ENCODE measurements at places on chromosomes 4 and X.

DNA sequence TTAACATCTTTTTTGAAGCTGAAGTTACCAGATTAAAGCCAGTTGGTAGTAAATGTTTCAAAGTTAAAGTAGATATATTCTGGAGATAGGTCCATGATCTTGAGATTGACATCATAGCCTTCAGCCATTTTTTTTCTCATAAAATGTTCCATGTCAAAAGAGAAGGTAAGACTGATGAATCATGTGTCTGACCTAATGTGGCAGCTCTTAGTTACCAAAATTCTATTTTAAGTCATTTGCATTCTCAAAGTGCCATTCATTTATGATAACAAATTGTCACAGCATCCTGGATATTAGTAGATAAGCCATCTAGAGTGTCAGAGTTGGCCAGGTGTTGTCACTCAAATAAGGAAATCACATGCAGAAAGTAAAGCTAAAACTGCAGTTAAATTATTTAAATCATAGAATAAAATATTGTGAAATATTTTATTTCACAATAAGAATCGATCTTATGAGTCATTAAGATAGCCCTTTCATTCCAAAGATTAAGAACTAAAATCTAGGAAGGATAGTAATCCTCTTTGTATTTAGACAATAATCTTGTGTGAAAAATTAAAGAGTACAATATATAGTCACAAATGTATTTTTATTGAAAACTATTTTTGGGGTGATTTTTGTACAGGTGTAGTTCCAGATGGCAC, 65.7 kb upstream of the ADAD1 start:
- DNase-seq: no peak

DNA sequence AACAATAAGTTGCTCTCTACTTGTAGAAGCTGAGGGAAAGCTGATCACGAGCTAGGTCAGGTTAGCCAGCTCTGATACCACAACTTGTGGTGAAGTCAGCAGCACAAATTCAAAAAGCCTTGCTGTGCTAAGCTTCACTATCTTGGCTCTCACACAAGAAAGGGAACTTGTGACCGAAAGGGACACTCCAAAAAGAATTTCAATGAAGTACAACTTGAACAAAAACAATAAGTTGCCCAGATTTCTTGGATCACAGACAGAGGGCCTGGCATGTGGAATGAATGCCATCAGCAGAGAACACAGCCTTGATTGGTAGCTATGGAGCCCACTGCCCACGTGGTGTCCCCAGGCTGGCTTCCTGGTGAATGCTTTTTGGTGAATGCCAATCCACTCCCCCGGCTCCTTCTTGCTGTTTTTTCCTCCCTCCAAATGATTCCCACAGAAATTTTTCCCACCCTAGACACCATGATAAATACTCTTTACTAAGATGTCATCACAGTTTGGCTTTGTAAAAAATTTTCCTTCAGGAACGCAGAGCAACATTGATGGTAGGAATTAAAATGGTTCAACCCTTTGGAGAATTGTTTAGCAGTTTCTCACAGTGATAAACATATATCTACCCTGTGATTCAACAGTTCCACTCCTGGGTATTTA, 82.6 kb downstream of the ANXA3 start:
- no peak for DNase-seq

GRCh38 chr4:179353786-179354185, 1911.5 kb upstream of the AGA start:
- peak; percentile 37 for DNase-seq

DNA sequence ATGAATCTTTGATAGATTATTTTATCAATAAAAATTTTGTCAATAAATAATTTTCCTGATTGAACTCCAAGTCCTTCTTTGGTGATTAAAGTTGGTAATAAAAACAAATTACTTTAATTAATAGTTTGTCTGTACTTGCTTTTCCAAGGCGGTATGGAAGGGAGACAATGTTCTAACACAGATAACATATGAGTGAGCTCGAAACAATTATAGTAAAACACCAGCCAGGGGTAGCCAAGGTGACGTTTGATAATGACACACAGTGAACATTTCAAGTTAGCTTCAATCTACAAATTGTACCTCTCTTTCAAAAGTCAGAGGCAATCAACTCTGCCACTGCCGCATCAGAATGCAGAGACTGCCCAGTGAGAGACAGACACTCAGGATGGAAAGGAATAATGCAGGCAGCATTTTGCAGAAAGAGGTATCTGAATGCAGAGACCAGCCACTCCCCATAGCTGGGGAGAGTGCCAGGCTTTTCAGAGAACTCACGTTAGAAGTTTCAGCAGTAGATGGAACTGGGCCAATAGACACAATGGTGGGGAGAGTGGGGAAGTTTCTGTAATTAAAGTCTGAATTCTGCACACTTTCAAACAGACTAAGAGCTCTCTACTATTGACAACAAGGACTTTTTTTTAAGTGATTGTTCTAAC, 18.1 kb upstream of the ATOH1 start:
- DNase-seq: no peak

DNA sequence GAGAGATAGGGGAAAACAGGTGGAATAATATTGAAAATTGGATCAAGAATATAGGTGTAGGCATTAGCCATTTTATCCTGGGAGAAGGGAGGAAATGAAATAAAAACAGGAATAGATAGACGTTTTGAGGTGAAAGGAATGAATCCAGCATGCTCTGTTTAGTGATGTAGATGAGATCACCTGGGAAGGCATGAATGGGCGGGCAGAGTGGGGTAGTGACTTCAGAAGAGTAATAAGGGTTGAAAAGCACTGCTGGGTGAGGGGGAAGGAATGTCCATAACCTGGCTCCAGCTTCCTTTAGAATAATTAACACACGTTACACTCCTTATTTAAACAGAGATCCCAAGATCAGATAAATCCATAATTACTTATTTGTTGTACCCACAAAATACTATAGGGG, 191.1 kb upstream of the ANXA3 start:
- DNase-seq: no peak

DNA sequence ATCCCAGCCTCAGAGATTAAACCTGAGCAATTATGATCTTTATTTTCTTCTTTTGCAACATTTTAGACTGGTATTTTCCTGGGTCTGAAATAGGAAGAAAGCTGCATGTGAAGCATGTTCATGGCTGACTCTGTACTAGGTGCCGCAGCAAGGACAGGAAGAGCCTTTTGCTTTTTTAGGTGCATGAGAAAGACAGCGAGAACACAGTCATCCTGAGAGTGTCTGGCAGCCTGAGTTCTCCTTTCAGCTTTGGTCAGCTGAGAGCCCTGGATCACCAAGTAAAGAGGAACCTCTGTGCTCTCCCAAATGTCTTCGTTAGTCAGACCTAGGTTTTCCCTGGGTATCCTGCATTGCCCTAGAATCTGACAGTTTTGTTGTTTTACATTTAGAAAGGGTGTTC, 29.8 kb downstream of the FAM149A start:
- DNase-seq: no peak

DNA sequence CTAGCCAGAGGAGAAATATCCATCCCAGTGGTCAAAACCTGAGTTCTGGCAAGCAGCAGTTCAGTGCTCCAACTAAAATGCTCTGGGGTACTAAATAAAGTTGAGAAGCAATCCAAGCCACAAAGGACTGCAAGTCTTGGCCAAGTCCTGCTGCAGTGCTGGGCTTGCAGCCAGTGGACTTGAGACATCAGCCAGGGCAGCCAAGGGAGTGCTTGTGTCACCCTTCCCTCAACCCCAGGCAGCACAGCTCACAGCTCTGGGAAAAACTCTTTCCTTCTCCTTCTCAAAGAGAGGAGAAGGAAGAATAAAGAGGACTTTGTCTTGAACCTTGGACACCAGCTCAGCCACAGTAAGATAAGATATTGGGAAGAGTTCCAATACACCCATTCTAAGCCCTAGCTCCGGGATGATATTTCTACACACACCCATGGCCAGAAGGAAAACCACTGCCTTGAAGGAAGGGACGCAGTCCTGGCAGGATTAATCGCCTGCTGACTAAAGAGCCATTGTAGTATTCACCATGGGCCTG, 99.8 kb downstream of the PTCHD1 start:
- DNase-seq: no peak

GRCh38 chr4:142778900-142779299, 67.2 kb downstream of the INPP4B start:
- no peak for DNase-seq

GRCh38 chr4:168549143-168549542, 52.3 kb downstream of the PALLD start:
- DNase-seq: no peak

- DNase-seq: peak; percentile 22
Observed at GRCh38 chr4:109411964-109412363, 21.7 kb upstream of the SEC24B start.

GRCh38 chrX:48958635-48959094, 1.3 kb upstream of the OTUD5 start:
- no peak for DNase-seq

DNA sequence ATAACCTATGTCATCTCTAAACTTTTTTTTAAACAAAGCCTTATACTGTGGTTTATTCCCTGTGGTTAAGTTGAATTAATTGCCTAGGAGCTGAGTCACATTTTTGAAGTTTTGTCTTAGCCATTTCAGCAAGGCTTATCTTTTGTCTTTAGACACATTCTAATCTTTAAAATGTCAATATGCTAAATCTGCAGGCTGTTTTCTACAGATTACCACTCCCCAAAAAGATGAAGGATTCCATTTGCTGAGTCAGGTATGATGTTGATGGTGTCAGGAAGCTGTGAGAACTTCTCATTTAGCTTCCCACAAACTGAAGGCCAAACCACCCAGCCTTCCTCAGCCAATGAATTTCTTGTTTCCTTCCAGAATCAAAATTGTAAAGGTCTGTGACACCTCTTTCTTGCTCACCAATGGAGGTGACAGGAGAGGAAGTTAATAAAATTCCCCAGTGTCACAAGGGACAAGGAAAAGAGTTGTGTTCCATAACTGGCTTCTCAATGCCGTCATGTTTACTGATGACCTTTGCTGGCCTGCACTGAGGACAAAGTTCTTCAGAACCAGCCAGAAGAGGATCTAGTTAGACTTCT, 3.7 kb upstream of the CXCL6 start:
- DNase-seq: no peak

- DNase-seq: no peak
Observed at GRCh38 chr4:184648313-184649025, 778 bp downstream of the CASP3 start.

DNA sequence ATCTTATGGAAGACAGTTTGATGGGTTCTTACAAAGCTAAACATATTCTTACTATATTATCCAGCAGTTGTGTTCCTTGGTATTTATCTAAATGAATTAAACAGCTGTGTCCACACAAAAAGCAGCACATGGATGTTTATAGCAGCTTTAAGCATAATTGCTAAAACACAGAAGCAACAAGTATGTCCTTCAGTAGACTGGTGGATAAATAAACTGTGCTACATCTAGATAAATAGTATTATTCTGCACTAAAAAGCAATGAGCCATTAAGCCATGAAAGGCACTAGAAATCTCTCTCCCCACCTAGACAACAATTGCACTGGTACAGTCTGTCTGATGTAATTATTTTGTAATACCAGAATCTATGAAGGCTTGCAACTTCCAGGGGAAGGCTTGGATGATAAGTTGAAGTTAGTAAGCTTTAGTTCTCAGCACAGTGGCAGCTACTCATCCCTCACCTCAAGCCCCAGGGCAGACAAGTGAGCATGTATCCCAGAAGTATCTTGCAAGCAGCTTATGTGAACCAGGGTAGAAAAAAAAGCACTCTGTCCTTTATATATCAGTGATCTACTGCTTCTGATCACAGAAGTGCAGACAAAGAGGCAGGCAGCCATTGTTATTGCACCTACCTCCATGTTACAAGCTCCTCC, 36.9 kb downstream of the WDR17 start:
- no peak for DNase-seq

- DNase-seq: no peak
Observed at GRCh38 chr4:56540826-56541225, 35.2 kb downstream of the ARL9 start.

DNA sequence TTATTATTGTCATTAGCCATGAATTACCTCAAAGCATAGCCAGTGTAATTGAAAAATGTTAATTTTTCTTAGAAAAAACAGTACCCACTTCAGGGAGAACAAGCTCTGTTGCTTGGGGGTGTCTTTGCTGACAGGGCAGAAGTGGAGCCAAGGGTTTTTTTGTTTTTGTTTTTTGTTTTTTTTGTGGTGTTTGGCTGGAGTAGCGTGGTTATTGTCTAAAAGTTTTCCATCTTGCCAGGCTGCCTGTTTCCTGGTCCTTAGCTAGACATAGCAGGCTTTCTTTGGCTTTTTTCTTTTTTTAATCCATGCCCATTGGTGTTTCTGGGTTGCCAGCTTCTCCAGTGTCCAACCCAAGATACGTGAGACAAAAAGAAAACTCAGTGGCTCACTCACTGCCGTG, 61.5 kb downstream of the CASP3 start:
- DNase-seq: no peak

DNA sequence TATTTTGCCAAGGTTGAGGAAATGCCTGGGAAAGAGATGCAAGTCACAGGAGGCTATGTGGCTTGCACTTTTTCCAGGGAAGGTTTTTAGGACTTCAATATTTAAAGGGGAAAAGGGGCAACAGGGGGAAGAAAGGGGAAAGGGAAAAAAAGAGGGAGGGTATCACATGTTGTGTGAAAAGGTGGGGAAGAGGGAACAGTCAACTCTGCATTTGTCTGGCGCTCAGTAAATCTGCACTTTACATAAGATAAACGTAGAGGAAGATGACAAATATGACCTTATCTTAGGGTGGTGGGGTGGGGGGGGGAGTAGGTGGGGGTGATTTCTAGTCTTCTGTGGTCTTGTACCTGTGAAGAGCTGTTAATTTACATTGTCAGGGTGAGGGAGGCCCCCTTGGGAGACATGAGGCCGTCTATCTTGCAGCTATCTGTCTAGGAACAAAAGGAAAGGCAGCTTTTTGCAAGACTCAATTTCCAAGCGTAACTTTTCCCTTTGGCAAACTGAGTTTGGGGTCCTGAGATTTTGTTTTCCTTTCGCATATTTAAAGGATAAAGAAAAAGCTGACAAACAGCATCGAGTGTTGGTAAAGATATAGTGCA, 71.5 kb upstream of the UCP1 start:
- no peak for DNase-seq

- no peak for DNase-seq
Observed at GRCh38 chrX:103187953-103188475, 26.9 kb upstream of the BEX4 start.

- no peak for DNase-seq
Observed at GRCh38 chrX:102651242-102652011, at the start of gene GPRASP1. Gene GPRASP1 (plus strand): TSS chrX:102651483. CDS start chrX:102653914, 2,431 bp downstream.

DNA sequence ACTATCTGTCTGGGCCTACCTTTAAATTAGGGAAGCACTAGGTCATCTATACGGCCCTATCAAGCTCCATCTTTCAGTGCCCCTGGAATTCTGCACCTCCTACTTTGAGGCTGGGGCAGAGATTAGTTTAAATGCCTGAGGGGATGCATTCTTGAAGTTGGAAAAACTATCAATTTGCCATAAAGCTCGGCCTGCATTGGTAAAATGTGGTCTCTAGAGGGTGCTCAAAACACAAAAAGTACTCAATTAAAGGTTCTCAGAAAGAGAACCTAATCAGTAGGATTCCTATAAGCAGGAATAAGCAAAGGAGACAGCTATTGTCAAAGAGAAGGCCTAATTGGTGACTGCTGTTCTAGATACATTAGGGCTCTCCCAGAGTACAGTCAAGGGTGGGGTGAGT, 111.7 kb downstream of the AMER1 start:
- DNase-seq: no peak

- no peak for DNase-seq
Observed at GRCh38 chr4:159292137-159292896, 189.4 kb downstream of the RAPGEF2 start.

- no peak for DNase-seq
Observed at GRCh38 chr4:158860856-158861255, 92.0 kb downstream of the FNIP2 start.

GRCh38 chr4:148162519-148162918, 279.7 kb downstream of the NR3C2 start:
- no peak for DNase-seq
